ENCODE measurements at places on chromosomes 12 and 14.

- DNase-seq, result no peak
Observed at GRCh38 chr12:131091413-131091975, 137.8 kb downstream of the ADGRD1 start.

- no peak for DNase-seq
Observed at GRCh38 chr14:37615582-37616289, 20.3 kb downstream of the TTC6 start.

DNA sequence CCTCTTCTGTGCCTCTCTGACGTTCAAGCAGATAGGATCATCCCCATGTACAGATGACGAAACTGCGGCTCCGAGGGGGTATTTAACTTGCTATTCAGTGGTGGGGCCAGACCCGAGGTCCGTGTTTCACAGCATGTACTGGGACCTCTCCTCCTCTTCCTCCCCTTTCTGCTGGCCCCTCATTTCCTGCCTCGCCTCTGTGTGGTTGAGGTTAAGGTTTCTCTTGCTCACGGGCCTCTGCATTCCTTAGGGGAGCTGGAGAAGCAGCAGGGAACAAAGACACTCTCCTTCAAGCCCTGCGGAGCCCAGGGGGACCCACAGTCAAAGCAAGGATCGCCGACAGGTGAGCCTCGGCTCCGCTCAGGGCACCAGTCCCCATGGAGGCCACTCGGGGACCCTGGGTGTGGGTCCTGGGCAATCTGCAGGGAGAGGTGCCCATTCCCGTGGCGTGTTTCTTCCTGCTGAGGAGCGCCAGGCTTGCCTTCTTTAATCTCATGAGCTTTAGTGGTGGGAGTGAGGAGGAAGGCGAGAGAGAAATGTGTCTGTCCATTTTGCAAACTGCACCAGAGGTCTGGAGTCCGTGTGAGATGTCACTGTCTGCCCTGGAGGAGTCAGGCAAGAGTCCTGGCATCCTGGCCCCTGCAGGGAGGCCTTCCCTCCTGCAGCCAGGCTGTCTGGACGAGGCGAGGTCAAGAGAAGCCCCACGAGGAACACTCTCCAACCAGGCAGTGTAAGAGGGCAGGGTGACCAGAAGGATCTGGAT is 45.0 kb downstream of the SLC6A12 start:
- no peak for DNase-seq

GRCh38 chr14:20609215-20610001 is 18.2 kb upstream of the RNASE12 start:
- peak; percentile 88 for DNase-seq

- DNase-seq, result no peak
Observed at GRCh38 chr12:47757840-47758583, 668 bp downstream of the RAPGEF3 start.

DNA sequence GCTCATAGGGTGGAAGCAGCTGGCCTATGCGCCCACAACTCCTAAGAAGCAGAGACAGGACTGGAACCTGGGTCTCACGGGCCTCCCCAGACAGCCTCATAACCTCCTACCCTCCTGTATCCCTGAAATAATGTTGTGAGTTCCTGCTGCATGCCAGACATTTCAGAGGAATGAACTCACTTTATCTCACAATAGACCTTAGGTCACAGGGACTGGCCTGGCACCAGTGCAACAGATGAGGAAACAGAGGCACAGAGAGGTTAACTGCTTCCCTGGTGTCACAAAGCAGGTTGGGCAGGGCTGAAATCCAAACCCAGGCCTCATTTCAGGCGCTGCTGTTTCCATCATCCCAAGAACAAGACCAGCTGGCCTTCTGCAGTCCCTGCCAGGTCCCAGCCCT is 5.3 kb downstream of the PHETA1 start:
- DNase-seq, result no peak

GRCh38 chr12:9971181-9971580 is at the start of gene CLEC12A:
CLEC12A (plus strand) TSS chr12:9971409; CDS start chr12:9971597, 188 bp downstream.
- DNase-seq, result no peak

GRCh38 chr14:64196814-64197411 is 97.3 kb downstream of the ESR2 start:
- no peak for DNase-seq

- DNase-seq, result no peak
Observed at GRCh38 chr14:42428996-42429395, 822.3 kb downstream of the LRFN5 start.

DNA sequence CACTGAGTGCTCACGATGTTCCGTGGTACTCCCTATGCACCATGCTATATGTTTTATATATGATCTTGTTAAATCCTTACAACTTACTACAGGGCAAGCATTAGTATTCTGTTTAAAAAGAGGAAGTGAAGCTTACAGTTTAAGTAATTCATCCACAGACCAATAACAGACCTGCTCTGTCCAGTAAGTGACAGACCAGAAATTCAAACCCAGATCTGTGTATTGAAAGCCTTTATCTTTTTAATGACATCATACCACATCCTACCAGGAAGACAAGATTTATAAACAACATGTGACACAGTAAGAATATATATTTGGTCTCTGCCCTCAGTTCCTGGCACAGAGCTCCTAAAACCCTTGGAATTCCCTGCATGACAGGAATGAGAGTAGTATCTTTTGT is 206.5 kb downstream of the STXBP6 start:
- DNase-seq, result no peak

DNA sequence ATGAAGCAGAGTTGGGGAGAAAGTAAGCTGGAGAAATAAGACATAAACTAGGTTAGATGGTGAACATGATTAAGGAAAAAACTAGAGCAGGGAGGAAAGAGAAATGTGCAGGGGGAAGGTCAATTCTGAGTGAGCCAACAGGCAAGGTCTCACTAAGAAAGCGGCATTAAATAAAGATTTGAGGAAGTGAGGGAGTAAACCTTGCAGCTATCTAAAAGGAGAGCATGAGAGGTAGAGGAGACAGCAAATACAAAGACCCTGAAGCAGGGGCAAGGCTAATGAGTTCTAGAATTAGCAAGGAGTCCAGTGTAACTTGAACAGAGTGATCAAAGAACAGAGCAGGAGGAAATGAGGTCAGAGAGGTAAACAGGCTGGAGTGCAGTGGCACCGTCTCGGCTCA is 4.4 kb upstream of the SOCS2 start:
- no peak for DNase-seq

DNA sequence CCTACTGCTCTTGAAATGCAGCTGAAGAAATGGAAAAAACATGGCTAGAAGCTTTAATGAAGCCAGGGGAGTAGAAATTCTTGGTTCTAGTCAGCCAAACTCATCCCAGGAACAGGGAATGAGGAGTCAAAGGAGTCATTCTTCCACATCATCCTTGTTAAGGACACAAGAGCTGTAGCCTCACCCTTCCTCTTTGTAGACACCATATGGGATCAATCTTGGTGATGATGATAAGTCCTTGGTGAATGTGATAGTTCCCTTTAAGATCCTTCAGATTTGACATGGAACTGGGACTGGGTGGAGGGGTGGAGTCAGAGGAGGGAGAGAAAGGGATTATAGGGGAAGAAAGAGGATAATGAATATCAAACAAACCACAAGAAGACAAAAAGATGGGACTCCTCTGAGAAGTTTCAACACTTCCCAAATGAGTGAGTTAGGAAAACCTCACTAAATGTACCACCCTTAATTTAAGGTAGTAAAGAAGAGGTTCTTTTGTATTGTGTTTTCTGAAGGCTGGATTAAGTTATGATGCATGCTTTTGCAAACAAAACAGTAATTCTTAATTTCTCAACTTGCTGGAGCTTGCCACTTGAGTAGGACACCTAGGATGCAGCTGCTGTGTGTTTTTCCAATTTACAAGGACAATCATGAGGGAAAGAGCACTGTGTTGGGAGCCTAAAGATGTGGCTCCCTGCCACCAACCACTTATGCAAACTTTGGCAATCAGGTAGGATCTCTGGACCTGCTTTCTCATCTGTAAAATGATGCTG is 104.0 kb downstream of the WIF1 start:
- no peak for DNase-seq

GRCh38 chr12:29625359-29625953 is 128.0 kb upstream of the OVCH1 start:
- DNase-seq, result no peak

GRCh38 chr14:103209054-103209453 is 85.8 kb downstream of the TNFAIP2 start:
- DNase-seq, result no peak

GRCh38 chr14:96792003-96792402 is 5.2 kb upstream of the VRK1 start:
- DNase-seq, result no peak
